ENCODE measurements at places on chromosomes 5 and 9. TPM values are rescaled to one million over a fixed set of nuclear protein-coding genes. Genes with fewer than 3 reads are reported as not detected.

The CDO1 gene
- 0.04 TPM for polyA plus RNA-seq

The DMRT2 gene
- not detected for polyA plus RNA-seq

The CCL27 gene
- 1.2 TPM for polyA plus RNA-seq

The TMEM232 gene
- 0.16 TPM for polyA plus RNA-seq
